Stimulated activated CD8-positive, alpha-beta memory T cell treated with anti-CD3 and anti-CD28 coated beads, Interleukin-7, amount 100 ng/mL, for 48 hours (primary cell): ENCODE measurements at places on chromosomes 5 and 9.

DNA sequence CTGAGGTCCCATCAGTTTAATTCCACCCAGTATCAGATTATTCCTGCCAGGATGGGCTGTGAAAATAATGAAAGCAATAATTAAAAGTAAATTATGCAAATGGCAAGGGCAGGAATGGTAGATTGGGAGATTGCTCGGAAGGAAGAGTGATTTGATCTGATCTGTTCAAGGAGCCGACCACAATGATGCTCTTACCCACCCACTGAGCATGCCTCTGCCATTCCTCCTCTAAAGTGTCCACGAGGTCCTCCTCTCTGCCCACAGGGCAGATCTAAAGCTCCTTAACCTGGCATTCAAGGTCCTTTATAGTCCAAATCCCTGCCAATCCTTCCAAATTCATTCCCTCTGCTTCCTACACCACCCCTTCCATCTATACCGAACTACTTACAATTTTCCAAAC is 147.8 kb downstream of the TTLL11 start:
- DNase-seq, result no peak

- DNase-seq, result no peak
Measured at GRCh38 chr9:23822261-23823169, 3.5 kb downstream of the ELAVL2 start.

DNA sequence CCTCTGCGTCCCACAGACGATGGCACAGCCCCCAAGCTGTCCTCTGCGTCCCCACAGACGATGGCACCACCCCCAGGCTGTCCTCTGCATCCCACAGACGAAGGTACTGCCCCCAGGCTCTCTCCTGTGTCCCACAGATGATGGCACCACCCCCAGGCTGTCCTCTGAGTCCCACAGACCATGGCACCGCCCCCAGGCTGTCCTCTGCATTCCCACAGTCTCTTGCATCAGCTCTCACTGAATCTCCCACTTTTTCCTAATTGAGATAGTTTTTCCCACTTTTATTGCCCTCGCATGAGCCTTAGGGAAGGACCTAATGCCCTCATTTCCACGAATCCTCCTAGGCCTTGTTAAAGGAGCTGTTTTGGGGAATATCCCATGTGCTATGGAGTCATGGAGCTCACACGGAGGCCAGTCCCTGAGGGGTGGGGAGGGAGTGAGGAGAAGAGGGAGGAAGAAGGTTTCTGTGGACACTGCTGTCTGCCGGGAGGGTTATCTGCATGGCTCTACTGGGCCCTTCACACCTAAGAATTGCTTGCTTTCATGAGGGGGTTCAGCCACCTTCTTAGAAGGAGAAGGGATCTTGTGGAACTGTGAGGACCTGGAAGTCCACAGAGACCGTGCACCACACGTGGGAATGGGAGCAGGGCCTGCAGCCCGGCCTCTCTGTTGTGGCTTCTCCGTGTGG is 58.2 kb upstream of the PTCH1 start:
- no peak for DNase-seq

DNA sequence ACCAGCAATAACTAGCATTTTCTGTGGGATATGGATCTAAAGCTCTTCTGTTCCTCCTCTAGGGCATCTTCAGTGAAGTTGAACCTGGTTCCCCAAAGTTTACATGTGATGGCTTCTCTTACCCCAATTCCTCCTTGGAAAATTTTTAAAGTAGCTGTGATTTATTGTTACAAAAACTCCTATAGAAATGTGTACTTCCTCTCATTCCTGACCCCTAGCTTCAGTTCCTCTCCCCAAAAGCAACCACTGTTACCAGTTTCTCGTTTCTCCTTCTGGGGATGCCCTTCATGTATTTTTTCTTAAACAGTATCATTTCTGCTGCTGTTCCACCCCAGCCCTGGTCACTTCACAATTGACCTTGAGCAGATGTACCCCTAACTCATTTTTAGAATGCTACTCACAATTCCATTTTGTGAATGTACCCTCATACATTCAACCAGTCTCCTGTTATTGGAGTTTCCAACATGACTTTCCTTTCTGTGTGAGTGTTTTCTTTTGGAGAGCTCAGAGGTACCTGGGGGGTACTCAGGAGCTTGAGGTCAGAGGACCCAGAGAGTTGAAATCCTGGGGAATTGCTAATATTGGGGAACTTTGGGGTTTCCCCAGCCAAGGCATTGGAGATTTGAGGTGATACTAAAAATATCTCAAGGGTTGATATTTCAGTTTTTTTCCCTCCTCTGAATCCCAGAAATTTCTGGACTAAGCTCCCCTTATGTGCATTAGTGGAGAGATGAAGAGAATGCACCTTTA is 18.6 kb upstream of the GLRX start:
- DNase-seq, result no peak

DNA sequence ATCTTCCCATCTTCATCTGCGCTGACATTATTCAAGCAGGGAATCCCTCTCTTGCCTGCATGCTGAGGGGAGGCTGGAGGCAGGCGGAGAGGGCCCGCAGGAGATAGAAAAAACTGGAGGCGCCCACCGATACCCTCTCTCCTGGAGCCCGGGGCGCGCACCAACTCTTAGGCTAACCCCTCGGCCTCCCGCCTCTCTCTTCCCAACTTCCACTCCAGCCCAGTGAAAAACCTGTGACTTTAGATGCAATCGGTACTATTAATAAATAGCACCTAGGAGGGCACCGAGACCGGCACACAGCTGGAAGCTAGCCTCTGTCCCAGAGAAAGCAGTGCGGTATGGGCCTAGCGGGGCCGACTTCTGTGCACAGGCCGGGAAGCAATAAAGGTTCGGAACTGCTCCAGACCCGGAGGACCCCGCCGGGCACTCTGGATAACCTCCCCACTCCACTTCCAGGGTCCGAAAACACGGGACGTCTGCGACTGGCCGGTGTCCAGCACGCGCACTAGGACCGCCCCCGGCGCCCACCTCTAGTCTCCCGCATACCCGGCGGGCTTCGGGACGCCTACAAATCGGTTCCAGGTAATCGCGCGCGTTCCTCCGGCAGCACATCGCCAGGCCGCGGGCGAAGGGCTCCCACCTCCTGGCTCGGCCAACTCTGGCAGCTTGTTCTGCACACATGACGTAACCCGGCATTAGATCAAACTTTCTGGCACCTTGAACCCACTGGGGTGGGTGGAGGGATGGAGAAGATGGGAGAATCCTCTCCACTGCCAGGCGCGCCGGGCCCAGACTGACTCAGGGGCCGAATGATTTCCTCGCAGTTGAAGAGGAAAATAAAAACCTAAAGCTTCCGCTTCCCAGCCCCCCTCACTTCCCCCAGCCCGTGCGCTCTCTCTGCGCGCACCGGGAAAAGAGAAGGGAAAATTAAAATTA is 1.4 kb downstream of the EFNA5 start:
- no peak for DNase-seq

GRCh38 chr9:111874500-111874899 is 22.1 kb upstream of the UGCG start:
- DNase-seq, result no peak

DNA sequence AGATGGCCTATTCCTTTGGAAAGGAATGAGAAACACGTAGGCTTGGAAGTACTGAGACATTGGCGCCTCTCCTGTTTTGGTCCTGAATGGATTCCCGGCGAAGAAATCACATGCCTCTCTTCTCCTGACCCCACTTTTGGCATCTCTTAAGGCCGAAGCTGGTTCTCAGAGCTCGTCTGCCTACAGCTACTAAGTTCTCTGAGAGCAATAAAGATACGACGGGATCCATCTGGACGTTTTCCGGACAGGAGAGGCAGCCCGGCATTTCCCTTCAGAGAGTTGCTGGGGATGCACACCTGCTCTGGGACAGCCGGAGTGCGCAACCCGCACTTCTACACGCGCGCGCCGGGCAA is 336.8 kb upstream of the PUM3 start:
- no peak for DNase-seq

DNA sequence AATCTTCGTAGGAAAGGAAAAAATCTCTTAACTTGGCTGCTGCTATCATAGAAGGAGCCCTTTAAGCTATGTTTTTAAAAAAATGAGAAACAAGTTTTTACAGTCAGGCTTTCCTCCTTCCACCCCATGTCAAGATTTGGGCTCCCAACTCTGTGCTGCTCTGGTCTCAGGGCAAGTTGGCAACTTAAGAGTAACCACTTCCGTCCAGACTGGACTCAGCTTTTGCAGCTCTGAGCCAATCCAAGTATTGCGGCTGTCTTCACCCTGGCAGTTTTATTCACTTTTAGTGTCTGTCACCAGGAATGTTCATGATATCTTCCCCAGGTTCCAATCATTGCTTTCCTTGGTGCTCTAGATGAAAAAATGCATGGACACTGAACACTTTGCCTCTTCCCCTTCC is 115.9 kb upstream of the GAS1 start:
- DNase-seq, result no peak

DNA sequence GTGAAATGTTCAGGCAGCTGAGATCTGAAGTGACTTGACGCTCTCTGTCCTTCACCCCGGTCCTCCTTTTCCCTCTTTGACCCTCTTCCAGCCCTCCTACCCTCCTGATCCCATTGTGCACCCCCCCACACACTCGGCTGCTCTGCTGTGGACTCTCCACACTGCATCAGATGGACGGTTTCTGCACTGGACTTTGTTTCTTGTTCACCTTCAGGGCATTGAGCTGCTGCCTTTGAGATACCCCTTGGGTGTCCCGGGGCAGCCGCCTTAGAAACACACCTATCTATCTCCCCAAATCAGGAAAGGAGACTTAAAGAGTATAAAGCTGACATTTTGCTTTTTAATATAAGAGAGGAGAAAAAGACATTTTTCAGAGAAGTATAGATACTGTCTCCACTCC is 27.5 kb downstream of the AMBP start:
- no peak for DNase-seq

DNA sequence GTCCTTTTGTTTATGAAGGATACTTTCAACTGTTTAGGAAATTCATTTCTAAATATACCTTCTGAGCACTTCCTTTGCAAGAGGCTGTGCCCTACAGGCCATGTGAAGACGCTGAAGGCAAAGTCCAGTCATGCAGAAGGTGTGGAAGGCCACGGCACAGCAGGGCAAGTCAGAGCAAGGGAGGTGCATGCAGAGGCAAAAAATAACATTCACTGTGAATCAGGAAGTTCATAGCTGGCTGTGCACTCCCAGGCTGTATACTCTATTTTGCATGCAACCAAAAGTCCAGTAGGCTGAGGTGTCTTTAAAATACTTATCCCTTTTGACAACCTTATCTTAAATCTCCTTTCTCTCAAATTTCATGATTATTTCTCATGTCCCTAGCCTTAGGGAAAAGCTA is 50.3 kb downstream of the GNAQ start:
- no peak for DNase-seq

DNA sequence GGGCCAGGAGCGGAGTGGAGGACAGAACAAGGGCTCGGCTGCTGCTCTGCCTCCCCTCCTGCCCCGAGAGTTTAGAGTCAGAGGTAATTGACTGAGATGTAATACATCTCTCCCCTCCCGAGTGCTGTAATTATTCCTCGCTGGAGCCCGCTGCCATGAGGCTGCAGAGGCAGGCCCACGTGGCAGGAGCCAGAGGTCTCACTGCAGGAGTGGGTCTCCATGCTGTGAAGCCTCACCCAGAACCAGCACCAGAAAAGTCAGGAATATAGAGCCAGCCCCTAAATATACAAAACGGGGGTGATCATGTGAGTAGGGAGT is 2.5 kb downstream of the FAM163B start:
- no peak for DNase-seq

GRCh38 chr9:129172816-129173215 is 5.2 kb downstream of the IER5L start:
- DNase-seq, result no peak

DNA sequence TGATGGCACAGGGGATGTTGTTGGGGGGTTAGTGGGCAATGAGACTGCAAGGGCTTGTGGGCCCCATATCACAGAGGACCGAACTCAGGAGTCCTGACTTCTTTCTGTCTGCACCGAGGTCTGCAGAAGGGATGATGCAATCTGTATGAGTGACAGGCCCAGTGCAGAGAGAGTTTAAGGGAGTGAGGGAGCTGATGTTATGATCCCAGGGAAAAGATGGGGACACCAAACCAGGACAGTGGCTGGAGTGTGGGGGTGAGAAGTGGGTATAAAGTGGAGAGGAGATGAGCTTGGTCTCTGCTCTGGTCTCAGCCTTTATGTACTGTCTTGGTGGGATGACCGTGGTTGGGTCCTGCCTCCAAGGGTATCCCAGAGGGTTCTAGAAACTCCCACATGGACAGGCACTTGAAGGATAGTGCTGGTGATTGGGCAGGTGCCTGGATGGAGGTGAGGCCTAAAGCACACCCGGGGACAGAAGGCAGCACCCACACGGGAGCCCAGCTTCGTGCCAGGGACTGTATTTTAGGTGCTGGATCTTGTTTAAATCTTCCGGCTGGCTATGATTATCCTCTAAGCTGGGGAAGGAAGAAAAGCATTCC is 21.9 kb downstream of the GSN start:
- DNase-seq, result no peak

DNA sequence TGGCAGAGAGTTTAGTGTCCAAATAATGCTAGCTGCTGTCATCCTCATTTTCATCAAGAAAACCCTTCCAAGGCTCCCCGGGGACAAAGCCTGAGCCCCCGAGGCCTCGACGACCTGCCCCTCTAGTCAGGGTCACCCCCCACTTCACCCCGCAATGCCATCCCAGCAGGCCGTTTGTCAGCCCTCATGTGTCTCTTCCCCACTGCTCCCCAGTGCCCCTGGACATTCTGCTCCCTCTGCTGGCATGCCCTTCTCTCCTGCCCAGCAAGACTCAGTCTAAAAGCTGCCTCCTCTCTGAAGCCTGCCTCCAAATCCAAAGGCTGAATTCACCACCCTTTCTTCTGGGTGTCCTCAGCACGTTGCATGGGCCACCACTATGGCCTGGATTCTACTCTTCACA is 59.3 kb downstream of the PAX5 start:
- DNase-seq, result no peak

GRCh38 chr9:94916956-94917355 is 190.5 kb downstream of the AOPEP start:
- DNase-seq, result no peak

GRCh38 chr5:64680289-64680688 is 10.0 kb upstream of the SHISAL2B start:
- no peak for DNase-seq

- DNase-seq, result no peak
Measured at GRCh38 chr9:133788819-133789717, 50.9 kb upstream of the SARDH start.
